ENCODE measurements at places on chromosomes 1 and 21.

DNA sequence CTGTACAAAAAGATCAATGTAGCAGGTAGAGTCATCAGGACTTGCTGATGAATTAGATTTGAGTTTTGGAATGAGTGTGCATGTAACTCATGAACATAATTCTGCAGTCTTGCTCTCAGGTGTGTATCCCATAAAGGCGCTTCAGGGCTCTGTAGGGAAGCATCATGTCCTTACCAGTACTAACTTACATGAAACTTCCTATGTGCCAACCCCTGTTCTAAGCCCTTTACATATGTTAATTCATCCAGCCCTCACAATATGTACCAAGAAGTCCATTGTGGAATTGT, 2.1 kb upstream of the FCRLB start:
- DNase-seq, result no peak

DNA sequence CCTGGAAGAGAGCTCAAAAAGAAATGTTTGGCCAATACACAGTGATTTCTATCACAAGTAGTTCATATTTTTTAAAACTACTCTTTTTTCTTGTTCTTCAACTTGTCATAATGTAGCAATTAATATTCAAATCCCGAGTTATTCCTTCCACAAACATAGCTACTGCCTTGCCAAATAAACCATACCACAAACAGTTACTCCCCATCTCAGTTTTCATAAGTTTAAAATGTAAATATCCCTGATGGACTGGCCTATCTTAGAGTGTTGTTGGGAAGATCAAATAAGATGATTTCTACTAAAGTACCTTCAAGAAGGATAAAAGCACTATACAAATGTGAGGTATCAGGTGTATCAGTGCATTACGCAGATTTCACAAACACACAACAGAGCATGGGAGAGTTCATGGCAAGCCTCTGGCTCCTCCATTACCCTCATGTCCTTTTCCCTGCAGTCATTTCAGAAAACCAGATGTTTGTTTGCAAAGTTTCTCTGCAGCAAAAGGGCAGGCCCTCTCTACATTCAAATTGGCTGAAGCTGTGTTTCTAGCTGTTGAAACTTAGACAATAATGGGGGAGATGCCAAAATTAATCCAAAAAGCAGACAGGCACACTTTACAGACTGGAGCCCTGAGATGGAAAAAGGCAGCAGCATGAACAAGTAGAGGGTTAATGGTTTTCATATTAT, 16.1 kb downstream of the WLS start:
- DNase-seq, result no peak

GRCh38 chr1:23288201-23288600, 55.9 kb downstream of the HNRNPR start:
- no peak for DNase-seq

GRCh38 chr1:155890251-155890650, 20.9 kb downstream of the RIT1 start:
- DNase-seq, result no peak

DNA sequence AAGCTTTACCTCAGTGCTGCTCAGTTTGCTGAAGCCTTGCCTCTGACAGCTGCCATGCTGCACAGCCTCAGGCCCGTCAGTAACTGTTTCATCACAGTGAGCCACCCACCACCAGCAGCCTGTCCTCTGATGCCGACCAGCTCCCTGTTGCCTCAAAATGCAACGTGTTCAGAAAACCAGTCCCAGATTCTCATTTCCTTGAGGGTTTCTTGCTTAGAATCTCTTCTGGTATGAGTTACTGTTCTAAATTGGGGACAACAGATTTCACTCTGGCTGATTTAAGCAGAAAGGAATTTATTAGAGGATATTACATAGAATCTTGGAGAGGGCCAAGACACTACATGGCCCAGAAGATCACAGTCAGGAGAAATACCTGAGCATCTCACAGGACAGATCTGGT, 11.0 kb downstream of the UBL4B start:
- no peak for DNase-seq

- DNase-seq, result no peak
These were observed 8.6 kb downstream of the S100A6 start for GRCh38 chr1:153527023-153527682.

GRCh38 chr1:8086055-8086454, 59.9 kb upstream of the ERRFI1 start:
- no peak for DNase-seq

DNA sequence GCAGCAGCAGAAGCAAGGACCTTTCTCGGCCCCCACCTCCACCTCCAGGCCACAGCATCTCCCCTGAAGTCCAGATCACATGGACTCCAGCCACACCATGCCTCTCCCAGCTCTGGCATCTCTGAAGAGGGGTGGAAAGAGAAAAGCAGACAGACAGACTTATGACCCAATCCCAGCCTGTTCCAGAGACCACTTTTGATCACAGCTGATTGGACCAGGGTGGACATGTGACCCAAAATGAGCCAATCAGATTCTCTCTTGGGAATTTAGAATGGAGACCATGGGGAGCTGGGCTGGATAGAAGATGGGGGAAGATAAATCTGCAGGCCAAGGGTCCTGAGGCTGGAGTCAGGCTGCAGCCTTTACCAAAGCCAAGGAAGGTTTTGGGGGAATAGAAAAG, 16.4 kb downstream of the HTR1D start:
- no peak for DNase-seq

DNA sequence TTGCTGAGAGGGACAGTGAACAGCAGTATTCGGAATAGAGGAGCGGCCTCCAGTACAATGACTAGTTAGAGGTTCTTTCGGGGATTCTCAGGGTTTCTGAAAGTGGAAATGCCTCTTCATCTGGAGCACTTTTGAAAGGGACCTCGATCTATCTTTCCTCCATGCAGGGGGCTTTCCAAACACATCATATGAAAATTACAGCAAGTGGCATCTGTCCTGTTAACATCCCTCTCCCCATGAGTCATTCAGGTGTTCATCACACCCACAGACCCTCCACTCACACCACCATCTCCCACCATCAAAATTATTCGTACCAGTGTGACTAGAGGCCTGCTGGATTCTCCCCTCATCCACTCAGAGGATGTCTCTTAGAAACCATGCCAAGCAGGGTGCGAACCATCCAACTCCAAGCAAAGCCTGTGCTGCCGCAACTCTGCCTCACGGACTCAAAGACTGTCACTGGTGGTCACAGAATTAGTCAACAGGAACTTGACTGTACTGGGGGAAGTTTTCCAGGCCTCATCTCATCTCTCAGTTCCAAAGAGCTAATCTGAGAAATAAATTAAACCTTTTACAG, 211.1 kb downstream of the MRPL39 start:
- no peak for DNase-seq

DNA sequence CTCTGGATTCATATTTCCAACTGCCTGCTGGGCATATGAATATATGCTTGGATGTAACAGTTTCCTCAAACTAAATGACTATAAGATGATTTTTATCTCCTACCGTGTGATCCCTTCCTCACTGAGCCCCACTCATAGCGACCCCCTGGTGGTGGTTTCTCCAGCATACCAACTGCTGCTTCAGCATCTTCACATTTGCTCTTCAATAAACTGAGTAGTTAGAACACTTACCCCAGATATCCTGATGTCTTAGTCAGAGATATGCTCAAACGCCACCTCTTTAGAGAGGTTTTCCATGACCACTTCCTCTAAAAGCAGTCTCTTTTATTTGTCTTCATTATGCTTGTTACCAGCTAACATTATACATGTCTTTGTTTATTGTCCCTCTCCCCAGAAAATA, 10.2 kb upstream of the HNRNPR start:
- DNase-seq, result no peak

GRCh38 chr1:204873176-204873575, 2.5 kb downstream of the NFASC start:
- no peak for DNase-seq

GRCh38 chr1:17080880-17081279, 27.0 kb upstream of the SDHB start:
- DNase-seq, result no peak

DNA sequence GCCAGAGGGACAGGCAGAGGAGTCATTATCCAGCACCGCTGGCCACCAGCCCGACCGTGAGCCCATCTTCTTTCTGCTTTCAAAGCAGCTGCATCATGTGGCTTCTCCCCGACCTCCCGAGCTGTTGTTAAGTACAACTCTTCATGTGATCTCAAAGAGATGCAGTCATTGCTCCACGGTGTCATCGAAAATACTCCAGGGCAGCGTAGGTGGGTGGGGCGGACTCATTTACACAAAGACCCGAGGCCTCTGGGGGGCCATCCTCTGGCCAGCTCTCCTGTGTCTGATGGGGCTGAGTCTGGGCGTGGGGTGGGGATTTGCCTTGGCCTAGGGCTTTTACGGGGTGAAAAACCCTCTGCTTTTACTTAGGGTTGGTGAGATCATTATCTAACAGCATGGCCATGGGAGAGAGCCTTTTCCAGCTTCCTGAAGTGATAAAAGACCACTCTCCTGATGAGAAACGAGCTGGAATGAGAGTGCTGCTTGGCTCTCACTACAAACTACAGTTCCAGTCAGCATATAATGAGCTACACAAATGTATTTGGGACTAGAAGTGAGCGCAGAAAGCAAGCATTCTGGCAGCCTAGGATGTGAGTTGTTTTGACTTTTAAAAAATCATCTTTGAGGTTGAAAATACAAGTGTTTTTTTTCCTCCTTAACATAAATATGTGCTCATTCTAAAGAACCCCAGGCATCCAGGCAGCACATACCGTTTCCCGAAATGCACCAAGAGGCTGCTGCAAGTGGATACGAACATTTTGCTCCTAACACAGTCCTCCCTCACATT, 165.0 kb downstream of the RHOU start:
- DNase-seq, result no peak

- no peak for DNase-seq
These were observed 66.9 kb downstream of the GNG12 start for GRCh38 chr1:67766141-67766978.

GRCh38 chr1:107079249-107079648, 22.8 kb downstream of the PRMT6 start:
- DNase-seq, result no peak

GRCh38 chr1:83626603-83627002, 372.3 kb downstream of the TTLL7 start:
- DNase-seq, result peak; percentile 29

GRCh38 chr1:230173187-230173975, 106.3 kb downstream of the GALNT2 start:
- no peak for DNase-seq

DNA sequence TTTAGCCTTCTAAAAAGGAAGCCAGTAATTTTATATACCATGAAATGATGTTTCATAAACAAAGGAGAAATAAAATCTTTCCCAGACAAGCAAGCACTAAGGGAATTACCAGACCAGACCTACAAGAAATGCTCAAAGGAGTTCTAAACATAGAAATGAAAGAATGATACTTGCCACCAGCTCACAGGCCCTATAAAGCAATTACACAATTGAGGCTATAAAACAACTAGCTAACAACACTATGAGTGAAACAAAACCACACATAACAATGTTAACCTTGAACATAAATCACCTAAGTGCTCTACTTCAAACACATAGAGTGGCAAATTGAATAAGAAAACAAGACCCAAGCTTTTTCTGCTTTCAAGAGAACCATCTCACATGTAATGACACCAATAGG, 123.8 kb downstream of the BARHL2 start:
- DNase-seq, result no peak

- DNase-seq, result no peak
These were observed 1.3 kb downstream of the SCYL3 start for GRCh38 chr1:169892176-169892926.

DNA sequence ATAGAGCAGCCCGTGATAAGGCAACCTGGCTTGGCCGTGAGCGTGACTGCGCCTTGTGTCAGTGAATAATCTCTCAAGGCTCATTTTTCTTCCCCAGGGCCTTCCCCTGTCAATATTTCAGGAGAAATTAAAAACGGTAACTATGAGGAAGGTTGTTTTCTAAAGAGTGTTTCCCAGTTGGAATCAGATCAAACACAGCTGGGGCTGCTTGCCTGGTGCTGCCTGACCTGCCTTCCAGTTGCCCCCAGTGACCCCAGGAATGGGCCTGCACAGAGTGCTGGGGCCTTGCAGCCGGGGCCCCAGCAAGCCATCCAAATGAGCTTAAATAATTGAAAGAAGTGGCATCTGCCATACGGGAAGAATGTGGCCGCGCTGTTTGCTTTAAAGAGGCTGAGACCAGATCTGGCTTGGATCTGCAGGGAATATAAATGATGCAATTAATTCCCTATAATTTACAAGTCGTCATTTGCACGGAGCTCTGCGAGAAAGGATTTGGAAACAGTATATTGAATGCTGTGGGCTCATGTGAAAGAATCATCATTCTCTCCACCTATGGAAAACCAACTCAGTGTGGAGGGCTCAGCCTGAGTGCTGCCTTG, 203.9 kb downstream of the C1orf94 start:
- DNase-seq, result no peak

DNA sequence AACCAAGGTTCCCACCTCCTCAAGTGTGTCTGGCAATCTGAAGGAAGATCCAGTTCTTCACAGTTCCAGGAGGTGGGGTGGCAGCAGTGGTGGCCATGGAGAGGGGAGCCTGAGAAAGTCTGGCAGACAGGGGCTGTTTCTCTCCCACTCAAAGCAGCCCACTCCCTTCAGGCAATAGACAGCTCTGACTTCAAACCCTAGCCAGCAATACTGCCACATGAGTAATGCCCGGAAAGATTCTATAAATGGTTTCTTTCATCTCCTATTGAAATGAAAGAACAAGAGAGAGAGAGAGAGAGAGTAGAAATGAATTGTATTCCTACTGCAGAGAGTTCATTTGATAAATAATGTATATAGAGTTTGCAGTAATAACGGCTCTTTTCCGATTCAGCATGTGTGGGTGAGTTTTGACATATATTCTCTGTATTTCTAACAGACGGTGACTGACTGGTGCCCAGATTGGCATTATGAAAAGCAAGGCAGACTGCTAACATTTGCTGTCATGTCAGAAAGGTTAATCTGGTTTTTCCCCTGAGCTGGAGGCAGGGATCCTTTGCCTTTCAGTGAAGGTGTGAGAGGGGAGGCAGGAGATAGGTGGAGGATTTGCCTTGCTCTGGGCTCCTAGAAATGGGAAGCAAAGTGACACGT, 267.1 kb upstream of the KIAA0040 start:
- DNase-seq, result no peak

DNA sequence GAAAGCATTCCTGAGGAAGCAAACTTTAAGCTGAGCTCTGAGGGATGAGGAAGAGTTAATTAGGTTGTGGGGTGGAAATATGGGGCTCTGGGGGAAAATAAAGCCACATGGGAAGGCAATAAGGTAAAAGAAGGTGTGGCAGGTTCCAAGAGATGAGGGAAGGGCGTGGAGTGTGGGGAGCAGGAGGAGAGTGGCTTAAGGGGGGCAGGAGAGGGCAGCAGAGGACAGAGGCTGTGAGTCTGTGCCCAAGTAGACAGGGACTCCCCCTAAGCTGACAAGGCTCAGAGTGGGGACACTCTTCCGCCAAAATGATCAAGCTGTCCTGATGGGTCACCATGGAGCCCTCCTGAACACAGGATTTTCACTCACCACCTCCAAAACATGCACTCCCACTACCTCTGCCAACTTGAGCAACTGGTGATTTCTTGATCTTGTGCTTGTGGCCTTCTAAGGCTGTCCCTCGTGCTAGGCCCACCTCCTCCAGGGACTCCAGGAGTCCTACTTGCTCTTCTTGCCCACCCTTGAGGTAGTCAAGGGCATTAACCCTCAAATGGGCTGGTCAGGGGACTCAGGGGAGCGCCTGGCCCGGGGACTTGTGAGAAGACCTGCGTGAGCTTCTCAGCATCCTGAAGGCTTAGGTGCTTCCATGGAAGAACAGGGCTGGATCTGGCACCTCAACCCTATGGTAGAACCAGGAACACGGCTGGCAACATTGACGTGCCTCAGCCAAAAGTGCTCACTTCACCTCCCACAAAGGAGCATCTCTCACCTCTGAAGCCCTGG, 23.4 kb downstream of the DMAP1 start:
- no peak for DNase-seq

All from NCI-H1092 (cell line).